ENCODE measurements at places on chromosomes 2 and 18.

DNA sequence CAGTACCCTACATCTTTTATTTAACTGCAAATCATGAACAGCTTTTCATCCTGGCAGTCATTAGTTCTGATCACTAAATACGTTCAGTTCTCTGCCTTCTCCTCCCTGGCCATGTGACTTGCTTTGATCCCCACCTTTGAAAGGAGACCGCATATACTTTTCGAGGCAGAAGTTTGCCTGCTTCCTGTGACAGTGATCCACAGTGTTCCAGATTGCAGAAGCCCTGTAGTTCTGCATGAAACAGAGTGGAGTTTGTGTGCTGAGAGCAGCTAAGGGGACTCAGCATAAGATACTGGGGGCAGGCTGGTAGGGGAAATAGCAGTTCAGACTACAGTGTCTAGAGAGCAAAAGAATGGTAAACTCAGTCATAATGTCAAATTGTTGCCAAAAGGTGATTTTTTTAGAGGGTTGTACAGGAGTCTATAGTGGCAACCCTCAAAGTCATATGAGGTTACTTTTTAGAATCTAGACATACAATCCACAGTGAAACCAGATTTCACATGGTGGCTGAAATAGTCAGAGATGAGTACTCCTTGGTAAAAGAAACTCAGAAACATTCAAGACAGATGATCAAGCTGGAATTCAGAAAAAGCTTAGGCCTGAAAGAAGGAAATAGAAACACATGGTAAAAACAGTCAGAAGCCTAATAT is 1800.4 kb upstream of the CELF4 start:
- DNase-seq, result no peak

- DNase-seq, result no peak
Measured at GRCh38 chr2:110865188-110865587, 132.8 kb downstream of the ACOXL start.

DNA sequence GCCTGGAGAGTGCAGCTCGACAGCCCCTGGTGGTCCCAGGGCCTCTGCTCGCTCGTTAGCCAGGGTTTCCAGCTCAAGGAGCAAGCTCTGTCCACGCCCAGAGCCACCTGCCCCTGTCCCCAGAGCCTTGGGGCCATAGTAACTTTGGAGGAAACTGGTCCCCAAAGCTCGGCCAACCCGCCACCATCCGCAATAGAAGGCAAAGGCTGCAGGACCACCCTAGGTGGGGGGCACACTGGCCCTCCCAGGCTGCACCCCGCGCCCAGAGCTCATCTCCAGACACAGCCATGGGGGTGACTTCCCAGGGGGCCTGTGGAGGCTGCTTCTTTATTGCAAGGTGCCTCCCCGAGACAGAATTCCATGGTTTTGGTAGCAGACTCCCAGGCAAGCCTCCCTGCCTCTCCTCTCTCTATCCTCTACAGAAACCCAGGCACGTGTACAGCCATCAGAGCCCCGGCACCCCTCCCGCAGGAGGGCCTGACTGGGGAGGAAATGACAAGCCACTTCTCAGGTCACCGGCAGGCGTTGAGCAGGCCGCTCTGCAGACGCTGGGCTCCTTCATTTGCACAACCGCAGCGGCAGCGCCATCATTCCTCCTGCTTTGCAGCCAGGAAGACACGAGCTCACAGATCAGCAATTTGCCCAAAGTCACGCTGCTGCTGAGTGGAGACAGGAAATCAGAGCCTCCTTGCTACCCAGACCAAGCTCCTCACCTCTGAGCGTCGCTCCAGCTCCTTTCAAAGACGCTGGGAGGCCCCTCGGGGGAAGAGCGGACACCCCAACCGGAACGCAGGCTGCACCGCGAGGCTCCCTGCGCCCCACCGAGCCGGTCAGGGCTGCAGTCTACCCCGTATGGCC is 80.2 kb downstream of the NDUFA10 start:
- peak; percentile 12 for DNase-seq

DNA sequence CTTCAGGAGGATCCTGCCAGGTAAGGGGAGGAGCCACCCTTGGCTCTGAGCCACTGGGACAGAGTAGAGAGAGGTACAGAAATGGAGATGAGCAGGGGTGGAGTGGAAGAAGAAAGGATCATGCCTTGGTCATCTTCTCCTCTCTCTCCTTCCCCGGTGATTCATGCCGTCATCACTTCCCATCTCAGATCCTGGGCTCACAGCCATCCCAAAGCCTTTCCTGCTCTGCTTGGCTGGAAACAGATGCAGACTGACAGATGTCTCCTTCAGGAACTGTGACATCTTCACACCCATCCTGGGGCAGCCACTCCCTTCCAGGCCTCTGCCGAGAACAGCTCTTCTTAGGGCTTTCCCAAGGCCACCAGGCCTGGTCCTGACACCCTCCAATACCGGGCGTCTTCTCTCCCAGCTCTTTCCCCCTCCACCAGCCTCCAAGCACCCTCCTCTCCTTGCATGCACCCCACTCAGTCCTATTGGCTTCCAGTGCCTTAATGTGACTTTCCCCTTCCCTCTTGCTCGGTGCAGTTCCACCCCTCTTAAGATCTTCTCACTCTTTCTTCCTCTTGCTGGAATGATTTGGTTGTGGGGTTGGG is 58.3 kb upstream of the TNP1 start:
- no peak for DNase-seq

- DNase-seq, result peak; percentile 98
Measured at GRCh38 chr2:203740871-203741281, 34.4 kb downstream of the CD28 start.

GRCh38 chr2:62570861-62571698 is 65.1 kb upstream of the TMEM17 start:
- DNase-seq, result peak; percentile 0

DNA sequence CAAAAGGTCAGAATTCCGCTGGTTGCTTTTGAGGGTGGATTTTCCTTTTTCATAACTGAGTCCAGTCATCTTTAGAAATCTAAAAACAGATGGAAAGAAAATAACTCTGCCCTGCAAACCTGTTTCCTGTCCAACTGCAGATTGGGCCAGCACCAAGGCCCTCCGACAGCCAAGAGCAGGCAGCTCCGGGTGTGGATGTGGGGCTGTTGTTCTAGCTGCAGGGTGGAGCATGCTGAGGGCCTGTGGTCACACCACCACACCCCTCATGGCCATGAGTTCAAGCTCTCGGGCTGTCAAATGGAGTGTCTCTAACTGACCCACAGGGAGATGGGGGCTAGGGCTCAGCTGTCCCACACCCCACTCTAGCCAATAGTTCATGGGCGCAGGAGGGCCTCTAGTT is 69.3 kb upstream of the BZW1 start:
- no peak for DNase-seq

DNA sequence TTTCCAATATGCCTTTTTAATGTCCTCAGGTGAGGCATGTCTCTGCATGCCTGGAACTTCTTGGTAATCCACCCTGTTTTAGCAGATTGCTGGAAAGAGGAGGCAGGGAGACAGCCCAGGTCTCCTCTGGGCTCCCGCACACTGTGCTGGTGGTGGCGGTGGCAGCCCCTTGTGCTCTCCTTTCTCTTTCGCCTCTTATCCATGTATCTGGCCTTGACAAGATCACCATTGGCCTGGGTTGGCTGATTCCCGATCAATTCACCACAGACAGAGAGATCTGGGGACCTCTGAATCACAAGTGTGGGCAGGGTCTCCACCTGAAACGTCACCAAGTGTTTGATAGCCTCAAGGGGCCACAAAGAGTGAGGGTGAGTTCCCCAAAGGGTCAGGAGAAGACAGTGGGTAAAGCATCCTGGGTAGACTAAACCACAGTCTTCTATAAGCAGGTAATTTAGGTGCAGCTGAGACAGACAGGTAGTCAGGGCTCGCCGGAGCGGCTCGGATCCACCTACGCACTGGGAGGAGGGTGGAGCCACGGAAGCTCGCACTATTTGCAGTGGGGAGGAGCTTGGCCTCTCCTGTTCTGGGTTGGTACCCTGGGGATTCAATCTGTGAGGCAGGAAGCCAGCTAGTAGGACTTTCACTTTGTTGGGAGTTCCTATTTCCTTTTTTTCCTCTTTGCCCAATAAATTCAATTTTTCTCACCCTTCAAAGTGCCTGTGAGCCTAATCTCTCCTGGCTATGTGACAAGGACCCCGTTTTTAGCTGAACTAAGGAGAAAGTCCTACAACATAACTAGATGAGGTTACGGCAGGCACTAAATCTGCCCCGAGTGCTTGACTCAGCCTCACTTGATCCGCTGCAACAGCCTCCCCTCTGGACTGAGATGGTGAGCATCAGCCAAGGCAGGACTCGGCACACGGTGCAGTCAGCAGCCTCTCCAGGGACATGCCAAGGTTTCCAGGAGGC is 57.6 kb downstream of the SLC4A3 start:
- peak; percentile 28 for DNase-seq

- DNase-seq, result no peak
Measured at GRCh38 chr2:228917220-228917619, 353.9 kb downstream of the PID1 start.
